HS-5 (cell line): ENCODE measurements at places on chromosomes 4 and X.

GRCh38 chr4:140353786-140354185, 19.7 kb upstream of the SCOC start:
- no peak for DNase-seq

- DNase-seq, result no peak
These were observed 30.0 kb upstream of the GPR173 start for GRCh38 chrX:53018627-53019026.

- no peak for DNase-seq
These were observed 24.7 kb upstream of the LRAT start for GRCh38 chr4:154719087-154719486.

GRCh38 chr4:8706216-8707044, 113.9 kb downstream of the CPZ start:
- DNase-seq, result no peak

DNA sequence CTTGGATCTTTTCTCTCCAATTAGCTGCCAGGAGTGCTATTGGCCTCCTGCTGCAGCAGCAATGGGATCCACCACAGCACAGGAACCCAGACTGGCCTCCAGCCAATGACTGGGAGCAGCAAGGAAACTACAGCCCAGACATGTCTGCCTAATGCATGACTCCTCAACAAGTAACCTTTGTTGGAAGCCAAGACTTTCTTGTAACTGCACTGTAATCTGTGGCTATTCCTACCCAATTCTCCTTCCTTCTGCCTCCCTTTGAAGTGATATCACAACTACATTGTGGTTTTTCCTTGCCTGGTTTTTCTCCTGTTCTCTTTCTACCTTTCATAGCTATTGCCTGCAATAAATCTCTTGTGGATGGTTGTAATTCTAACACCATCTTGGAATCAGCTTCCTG, 39.8 kb downstream of the SNCA start:
- DNase-seq, result no peak

DNA sequence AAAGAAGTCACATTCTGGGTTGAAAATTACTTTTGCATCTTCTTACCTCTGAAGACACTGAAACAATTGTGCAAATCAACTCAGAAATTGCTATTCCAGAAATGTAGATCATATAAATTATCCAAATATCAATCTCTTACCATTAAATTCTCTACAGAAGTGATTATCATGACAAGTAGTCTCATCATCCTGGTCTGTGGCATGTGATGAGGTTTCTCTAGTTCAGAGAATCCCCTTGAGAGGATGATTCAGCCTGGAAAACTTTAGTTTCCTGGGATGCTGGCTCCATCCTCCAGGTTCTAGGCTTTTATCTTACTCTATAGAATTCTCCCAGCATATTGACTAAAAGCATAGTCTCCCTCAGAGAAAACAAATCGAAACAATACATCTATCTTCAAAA, 76.2 kb upstream of the S100G start:
- DNase-seq, result peak; percentile 78

GRCh38 chrX:48883729-48884128, 13.8 kb downstream of the TIMM17B start:
- no peak for DNase-seq

GRCh38 chrX:106177106-106177981, 9.2 kb downstream of the PWWP3B start:
- no peak for DNase-seq

GRCh38 chr4:162839814-162840213, 326.9 kb downstream of the NAF1 start:
- no peak for DNase-seq

GRCh38 chr4:101175896-101176676, 171.2 kb downstream of the PPP3CA start:
- no peak for DNase-seq

DNA sequence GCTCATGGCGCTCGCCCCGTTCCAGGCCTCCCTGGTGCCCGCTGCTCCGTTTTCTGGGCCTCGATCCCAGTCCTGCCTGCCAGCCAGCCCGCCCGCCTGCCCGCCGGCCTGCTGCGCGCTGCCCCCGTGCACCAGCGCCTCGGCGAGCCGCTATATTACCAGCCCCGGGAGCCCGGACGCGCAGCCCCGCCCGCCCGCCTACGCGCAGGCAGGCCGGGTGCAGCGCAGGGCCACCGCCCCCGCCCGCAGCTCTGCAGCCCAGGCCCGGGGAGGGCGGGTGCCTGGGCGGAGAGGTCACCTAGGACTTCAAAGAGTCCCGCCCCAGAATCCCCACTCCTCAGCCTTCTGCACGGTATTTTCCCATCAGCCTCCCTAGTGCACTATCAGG, at the start of gene MAOB:
Gene MAOB (minus strand): TSS at position 157 of the 388 bp plus-strand sequence. CDS start 151 bp downstream, at position 6.
- no peak for DNase-seq

DNA sequence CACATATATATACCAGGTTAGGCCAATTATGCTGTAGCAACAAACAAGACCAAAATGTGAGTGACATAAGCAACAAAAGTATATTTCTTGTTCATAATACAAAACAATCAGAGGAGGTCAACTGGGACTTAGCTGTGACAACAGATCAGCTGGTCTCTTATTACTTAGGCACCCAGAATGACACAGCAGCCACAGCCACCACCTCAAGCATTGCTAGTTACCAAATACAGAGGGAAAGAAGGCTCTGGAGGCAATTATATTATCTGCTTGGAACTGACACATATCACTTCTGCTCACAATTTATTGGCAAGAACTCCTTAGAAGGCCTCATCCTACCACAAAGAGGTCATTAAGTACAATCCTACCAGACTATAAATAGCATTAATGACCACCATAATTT, 15.2 kb downstream of the ATOH1 start:
- no peak for DNase-seq

DNA sequence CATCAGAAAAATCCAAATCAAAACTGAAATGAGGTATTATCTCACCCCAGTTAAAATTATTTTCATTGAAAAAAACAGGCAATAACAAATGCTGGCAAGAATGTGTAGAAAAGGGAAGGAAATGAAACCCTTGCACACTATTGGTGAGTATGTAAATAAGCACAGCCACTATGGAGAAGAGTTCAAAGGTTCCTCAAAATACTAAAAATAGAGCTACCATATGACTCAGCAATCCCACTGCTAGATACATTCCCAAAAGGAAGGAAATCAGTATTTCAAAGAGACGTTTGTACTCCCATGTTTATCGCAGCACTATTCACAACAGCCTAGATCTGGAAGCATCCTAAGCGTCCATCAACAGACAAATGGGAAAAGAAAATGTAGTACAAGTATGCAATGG, 932.4 kb downstream of the PCDH18 start:
- no peak for DNase-seq

DNA sequence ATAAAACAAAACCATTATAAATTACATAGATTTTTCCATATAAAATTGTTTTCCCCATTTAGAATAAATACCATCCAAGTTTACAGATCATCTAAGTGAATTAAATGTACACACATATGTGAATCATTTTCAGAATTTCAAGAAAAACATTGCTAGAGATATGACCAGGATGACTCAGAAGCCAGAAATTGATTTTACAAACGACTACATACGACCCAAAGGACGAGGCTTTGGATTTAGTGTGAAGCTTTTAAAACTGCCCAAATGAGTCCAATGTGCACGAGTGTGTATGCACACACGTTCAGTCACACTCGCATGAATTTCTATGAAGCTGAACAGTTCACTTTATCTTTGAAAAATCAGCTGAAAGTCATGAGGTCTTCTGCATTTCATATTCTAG, 37.9 kb downstream of the MFAP3L start:
- no peak for DNase-seq

DNA sequence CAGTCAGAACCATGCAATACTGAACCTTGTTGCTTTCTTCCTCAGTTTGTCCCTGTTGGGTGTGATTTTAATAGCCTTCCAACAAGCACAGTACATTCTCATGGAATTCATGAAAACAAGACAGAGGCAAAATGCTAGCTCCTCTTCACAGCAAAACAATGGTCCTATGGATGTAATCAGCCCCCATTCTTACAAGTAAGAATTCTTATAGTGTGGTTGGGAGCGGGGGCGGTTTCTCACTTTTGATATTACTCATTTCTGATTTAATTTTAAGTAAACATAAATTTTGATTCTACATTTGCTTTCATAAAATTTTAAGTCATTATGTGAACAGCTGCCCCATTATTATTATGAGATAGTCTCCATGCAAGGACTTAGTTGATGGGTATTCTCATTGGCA, 80.8 kb upstream of the TLR2 start:
- DNase-seq, result no peak

GRCh38 chr4:4820261-4820660, 39.2 kb upstream of the MSX1 start:
- no peak for DNase-seq

DNA sequence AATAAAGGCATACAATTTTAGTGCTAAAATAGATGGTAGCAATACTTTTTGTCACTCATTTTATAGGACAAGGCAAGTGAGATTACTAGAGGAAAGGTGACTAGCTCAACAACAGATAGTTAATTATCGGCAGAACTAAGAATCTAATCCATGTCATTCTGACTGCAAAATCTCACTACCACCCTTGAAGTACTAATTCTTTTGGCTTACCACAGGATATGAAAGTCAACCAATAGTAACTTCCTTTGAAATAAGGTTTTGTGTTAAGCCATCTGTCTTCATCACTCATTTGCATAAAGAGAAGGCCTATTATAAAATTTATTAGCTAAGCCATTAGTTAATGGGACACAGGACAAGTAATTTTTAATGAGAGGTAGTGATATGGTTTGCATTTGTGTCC, 25.3 kb upstream of the ZMAT1 start:
- DNase-seq, result no peak

GRCh38 chr4:152356428-152357034, 179.4 kb downstream of the FBXW7 start:
- DNase-seq, result no peak

- DNase-seq, result no peak
These were observed 56.9 kb downstream of the SMAD1 start for GRCh38 chr4:145538596-145538995.

DNA sequence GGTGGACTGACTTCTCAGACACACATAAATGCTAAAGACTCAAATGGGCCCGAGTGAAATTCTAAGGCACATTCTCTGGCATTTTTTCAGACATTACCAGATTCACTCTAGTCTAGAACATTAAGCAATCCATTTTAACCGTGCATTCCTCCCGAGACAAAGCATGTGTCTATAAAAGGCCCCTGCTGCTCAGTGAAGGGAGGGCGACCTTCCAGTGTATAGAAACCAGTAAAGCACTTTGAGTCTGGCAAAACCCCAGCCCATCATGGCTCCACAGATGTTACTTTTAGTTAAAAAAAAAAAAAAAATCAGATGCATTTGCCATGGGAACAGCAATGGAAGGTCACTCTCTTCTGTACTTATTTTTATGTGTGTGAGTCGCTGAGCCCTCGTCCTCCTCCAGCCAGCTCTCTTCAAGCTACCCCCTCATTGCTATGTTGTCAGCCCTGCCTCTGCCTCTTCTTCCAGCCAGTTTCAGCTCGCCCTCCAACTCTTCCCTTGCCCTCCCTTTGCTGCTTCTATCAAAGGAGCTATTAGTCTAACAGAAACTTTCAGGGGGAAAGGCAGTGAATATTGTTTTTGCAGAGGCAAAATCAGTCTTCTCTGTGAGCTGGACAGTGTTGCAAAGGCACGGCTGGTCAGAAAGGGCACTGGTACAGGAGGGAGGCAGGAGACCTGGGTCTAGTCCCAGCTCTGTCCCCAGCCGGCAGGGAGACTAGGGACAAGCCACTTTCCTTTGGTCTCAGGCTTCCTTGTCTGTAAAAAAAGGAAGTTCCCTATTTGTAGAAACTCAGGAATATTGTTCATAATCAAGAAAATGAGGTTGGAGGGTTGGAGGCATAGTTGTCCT, 644.2 kb downstream of the ZNF674 start:
- DNase-seq, result no peak

DNA sequence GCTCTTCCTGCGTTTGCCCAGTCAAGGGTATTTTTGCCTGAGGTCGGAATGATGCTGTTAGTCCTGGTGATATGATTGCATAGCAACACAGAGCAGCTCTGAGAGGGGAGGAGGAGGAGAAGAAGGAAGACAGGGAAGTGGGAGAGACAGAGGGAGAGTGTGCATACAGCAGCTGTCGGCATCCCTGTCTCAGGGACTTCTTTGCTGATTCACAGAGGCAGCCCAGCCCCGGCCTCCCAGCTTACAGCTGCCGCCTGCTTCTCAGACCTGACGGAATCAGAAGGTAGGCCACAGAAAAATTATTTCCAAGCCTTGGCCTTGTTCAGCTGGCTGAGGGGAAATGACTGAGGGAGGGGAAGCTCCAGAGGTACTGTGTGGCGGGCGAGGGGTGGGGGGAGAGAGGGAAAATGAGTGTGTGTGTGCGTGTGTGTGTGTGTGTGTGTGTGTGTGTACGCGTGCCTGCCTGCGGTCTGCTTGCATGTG, 319 bp downstream of the DRP2 start:
- no peak for DNase-seq
